NK-92 treated with Interleukin-12 subunit alpha and Interleukin-12 subunit beta, amount 100 ng/mL, for 24 hours (cell line): ENCODE measurements at places on chromosomes 16 and 17.

DNA sequence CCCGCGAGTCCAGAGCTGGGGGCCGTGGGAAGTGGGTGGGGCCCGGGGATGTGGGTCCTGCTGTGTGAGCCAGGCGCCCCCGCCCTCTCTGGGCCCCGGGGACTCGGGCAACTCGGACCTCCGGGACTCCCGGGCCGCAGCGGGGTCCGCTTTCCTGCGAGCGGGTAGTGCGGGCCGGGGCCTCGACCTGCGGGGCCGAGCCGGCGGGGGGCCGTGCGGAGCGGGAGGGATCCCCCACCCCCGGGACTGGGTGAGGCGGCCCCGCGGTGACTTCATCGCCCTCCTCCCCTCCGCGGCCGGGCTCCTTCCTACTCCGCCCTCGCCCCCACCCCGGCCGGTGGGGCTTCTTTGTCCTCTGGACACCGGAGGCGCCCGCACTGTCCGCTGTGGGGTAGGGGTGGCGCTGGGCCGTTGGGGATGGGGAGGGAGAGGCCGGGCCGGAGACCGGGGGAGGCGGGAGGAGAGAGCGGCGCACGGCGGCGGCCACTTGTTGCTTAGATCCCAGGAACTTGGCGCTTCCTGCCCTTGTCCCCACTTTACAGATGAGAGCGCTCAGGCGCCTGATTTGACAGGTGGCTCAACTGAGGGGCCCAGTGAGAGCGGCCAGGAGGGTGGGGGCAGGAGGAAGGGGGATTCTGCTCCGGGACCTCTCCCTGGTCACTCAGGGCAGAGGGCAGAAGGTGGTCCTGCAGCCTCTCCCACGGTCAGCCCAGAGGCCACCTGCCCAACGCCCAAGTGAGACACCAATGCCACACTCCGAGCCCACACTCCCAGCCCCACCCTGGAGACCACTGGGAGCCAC lies 874 bp downstream of the CMTM3 start:
- DNase-seq = no peak

DNA sequence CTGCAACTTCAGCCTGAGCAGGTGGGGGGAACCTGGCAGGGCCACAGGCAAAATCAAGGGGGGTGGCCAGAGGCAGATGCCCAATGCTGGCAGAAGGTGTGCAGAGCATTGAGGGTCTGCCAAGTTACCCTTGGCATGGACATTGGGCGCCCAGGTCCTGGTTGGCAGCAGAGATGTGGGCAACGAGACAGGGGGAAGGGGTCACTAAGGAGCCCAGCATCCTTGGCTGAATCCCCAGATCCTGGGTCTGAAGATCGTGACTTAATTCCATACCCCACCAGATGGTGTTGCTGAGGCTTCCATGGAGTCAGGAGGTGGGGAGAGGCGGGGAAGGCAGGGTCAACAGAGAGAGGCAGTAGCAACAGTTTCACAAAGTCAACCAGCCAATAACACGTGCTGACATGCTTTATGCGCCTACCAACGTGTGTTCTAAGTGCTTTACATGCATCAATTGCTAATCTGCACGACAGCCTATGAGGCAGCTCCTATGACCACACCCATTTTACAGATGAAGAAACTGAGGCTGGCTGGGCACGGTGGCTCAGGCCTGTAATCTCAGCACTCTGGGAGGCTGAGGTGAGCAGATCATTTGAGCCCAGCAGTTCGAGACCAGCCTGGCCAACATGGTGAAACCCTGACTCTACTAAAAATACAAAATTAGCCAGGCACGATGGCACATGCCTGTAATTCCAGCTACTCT lies 83.3 kb downstream of the GSG1L start:
- DNase-seq = no peak

DNA sequence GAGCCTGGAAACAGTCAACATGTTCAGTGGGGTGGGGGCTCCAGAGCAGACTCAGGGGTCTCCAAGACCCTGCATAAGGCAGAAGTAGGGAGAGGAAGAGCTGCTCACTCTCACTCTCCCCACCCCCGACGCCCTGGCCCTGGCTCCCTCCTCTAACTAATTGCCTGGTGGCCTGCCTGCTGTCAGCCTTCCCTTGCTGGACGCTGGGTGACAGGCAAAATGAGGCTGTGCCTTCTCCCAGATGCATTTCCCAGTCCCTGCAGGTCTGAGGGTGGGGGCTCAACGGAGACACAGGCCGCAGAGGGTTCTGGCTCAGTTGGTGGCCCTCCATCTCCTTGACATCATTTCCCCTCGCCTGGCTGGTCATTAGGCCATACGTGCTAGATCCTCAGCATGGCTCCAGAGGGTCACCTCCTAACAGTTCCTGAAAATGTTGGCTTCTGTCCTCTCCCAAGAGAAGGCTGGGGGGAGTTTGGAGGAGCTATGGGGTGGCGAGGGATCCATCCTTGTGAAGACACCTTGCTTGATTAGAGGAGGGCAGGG lies 1.4 kb downstream of the FMNL1 start:
- DNase-seq = no peak

- DNase-seq = no peak
These were observed 25.7 kb downstream of the MMD start for GRCh38 chr17:55395803-55396505.

- DNase-seq = no peak
These were observed 244.1 kb downstream of the PHKB start for GRCh38 chr16:47705266-47705665.

DNA sequence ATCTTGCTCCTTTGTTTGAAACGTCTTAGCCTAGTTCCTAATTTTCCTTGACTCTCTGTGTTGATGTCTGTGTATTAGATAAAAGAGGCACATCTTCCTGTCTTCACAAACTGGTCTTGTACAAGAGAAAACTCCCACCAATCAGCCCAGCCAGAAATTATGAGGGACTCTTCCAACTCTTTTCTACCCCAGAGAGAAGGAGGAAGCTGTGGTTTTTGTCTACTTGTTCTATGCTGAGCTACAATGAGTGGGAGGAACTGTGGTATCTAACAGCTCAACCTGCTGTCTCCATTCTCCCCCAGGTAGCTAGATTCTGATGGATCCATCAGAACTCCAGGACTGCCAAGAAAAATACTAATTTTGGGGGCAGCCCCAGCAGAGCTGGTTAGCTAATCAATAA lies 392.5 kb downstream of the HS3ST3B1 start:
- no peak for DNase-seq

GRCh38 chr17:80032614-80033171 lies 3.0 kb downstream of the TBC1D16 start:
- no peak for DNase-seq

GRCh38 chr17:81037026-81037797 lies 2.3 kb downstream of the BAIAP2 start:
- DNase-seq = no peak

- peak; percentile 38 for DNase-seq
These were observed 2.0 kb downstream of the CORO7 start for GRCh38 chr16:4414187-4414917.

DNA sequence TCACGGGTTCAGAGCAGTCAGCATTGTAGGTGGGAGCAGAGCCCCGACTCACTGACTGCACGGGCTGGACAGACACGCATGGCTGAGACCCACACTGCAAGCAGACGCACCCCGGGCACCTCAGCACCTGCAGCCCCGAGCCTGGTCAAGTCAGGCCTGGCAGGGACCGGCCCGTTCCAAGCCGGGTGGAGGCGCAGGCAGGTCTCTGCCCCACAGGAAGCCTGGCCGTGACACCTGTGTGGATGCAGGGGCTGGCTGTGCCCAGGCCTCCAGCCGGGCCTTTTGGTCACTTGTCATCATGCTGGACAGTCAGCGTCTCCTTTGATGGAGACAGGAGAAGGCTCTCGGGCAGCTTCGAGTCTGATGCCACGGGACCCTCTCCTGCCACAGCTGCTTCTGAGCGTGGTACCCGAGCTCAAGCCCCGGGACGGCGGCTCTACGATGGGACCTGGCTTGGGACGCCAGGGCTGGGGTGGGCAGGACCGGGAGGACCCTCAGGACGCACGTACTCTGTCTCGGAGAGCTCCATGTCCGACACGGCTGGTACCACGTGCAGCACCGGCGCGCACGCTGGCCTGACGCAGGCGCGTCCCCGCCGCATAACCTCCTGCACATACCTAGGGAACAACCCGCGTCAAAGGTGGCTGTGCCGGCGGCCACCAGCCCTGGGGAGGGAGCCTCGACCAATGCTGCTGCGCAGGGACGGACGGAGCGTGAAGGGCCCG lies 7.9 kb downstream of the PDIA2 start:
- DNase-seq = no peak

- DNase-seq = no peak
These were observed 84.2 kb downstream of the TMC6 start for GRCh38 chr17:78044280-78044835.

DNA sequence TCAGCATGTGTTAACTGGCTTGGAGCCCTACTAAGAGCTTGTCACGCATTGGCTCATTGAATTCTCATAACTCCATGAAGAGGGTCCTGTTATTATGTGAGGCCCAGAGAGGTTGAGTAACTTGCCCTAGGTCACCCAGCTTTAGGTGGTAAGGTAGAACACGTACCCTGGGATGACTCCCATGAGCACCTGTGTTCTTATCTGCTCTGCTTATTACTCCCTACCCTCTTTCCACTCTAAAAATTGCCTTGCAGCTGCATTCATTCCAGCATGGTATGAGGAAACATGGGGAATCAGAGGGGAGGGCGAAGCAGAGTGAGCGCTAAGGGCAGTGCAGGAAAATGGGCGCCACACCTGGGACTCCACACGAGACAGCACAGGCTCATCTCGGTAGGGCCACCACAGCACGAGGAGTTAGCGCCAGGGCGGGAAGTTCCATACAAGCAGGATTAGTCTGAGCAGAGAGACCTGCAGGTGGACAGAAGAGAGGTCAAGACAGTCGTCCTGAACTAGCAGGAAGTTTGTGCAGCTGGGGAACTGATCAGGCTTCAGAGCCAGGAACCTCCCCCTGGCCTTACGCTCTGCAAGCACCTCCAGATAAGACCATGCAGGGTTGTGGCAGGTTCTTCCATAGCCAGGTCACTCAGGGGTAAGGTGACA lies 10.1 kb downstream of the COPZ2 start:
- DNase-seq = no peak

DNA sequence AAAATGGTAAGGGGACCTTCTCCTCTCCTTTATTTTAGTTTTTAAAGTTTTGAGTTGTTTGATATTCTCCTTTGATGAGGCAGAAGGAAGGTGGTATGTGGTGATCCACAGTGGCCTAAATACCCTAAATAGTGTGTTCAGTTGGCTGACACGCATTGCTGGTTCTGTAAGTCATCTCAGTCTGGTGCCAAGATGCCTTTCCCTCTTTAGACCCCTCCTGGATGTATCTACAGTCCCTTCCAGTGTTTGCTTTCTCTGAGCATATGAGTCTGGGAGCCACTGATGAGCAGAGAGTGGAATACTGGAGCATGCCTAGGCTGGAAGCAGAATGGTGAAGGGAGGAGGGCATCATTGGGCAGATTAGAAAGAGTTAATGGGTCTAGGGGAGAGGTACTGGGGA lies 64.5 kb downstream of the NEUROD2 start:
- DNase-seq = no peak

DNA sequence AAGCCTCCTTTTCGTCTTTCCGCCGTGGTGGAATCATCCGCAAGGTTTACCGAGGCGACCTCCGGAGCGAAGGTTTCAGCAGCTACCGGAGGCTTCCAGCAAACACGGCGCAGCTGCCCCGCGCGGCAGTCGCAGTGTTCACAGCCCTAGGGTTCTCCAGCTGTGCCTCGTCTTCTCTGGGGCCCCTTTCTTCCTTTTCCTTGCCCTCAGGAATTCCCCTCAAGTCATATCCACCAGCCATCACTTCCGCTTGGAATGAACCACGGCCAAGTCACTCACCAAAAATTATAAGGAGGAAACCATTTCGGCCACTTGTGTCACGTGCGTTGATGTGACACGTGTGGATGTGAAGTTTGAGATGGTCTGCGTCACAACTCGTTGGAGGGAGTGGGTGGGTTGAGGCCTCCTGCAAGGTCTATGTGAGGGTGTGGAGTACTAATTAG lies 636 bp upstream of the ERN1 start:
- no peak for DNase-seq

DNA sequence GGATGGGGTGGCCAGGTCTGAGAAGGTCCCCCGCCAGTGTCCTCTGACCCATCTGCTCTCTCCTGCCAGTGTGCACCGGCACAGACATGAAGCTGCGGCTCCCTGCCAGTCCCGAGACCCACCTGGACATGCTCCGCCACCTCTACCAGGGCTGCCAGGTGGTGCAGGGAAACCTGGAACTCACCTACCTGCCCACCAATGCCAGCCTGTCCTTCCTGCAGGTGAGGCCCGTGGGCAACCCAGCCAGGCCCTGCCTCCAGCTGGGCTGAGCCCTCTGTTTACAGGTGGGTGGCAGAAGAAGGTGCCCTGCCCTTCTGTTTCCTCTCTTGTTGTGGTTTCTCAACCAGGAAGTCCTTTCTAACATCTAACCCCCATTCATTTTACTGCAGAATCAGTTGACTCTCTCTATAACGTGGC lies 7.1 kb downstream of the ERBB2 start:
- no peak for DNase-seq

DNA sequence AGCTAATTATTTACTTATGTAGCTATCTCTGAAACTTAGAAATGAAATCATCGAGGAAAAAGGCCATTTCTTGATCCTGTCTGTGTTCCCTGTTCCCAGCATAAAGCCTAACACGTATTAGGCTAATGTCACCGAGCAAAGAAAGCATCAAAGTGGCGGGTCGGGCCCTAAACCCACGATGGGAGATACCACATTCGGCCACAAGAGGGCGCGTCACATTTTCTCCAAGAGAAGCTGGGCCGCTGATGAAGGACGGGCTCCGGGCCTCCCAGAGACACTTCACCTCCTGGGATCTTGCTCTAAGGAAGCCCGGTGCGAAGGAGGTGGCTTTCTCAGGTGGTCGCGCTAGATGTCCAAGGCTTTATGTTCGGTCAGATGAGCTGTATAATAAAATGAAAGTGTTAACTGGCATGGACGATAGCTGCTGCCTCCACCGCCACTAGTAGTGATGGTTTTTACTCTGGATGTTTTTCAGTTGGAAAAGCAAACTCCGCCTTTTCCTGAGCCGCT lies 853 bp upstream of the PDK2 start:
- DNase-seq = peak; percentile 80

- DNase-seq = no peak
These were observed 40.2 kb downstream of the SLC7A5 start for GRCh38 chr16:87828907-87829621.

- DNase-seq = no peak
These were observed 210.3 kb downstream of the WWOX start for GRCh38 chr16:78309763-78310162.

DNA sequence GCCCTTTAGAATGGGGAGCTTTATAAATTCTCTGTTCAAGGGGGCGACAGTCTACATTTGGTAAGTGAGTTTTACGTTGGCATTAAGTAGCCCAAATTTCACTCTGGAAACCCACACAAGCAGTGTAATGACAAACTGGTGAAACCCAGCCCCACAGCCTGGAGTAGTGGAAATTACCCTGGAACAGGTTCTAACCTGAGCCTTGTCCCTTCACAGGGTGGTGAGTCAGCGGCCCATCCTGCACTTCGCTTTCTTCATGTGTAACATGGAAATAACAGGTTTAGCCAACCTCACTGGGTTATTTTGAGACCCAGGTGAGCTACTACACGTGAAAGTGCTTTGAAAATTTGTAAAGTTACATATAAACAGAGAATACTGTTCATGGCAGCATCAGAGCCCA lies 3.5 kb upstream of the TLCD3A start:
- no peak for DNase-seq

GRCh38 chr17:34917381-34917780 lies 43.9 kb downstream of the CCT6B start:
- no peak for DNase-seq
